ENCODE measurements at places on chromosomes 12 and 14.

GRCh38 chr14:40850191-40850590, 756.5 kb upstream of the LRFN5 start:
- no peak for DNase-seq

DNA sequence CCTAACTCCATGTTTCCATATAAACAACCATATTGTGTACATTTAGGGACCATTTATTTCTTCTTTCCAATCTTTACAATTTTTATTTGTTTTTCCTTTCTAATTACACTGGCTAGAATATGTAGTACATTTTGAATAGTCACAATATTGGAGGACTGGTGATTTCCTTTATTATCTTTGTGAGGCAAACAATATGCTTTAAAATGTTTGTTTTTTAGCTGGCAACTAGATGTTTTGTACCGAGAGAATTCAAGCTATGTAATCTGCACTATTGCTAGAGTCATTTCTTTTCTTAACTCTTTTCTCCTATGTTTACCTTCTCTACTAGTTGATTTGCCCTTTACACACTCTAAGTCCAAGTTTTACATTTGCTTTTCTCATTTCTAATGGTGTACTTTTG, 13.3 kb upstream of the NTN4 start:
- DNase-seq: no peak

- no peak for DNase-seq
Observed at GRCh38 chr12:90512518-90512917, 442.5 kb downstream of the CCER1 start.

DNA sequence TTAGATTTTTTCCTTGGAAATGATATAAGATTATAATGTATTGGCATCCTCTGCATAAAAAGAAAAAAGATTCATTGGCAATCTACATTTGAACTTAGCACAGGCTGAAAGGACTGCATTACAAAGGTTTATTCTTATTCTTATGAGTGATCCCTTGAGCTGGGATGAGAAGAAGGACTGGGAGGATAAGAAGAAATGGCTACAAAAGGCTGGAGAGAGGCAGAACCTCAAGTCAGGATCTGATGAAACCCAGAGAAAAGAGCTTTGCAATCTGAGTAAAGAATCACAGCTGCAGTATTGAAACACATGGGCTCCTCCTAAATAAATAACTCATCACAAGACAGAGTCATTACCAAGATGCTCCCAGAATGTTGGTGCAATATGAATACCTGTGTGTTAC, 1635.4 kb upstream of the FLRT2 start:
- no peak for DNase-seq

- no peak for DNase-seq
Observed at GRCh38 chr12:62909340-62909739, 25.6 kb downstream of the PPM1H start.

- DNase-seq: peak; percentile 52
Observed at GRCh38 chr14:64465191-64465822, at the start of gene AKAP5. Gene AKAP5, plus strand, starts transcription at chr14:64465499. Its CDS starts 2,896 bp downstream, at chr14:64468395.

- peak; percentile 2 for DNase-seq
Observed at GRCh38 chr12:100668945-100669536, 95.6 kb downstream of the GAS2L3 start.

DNA sequence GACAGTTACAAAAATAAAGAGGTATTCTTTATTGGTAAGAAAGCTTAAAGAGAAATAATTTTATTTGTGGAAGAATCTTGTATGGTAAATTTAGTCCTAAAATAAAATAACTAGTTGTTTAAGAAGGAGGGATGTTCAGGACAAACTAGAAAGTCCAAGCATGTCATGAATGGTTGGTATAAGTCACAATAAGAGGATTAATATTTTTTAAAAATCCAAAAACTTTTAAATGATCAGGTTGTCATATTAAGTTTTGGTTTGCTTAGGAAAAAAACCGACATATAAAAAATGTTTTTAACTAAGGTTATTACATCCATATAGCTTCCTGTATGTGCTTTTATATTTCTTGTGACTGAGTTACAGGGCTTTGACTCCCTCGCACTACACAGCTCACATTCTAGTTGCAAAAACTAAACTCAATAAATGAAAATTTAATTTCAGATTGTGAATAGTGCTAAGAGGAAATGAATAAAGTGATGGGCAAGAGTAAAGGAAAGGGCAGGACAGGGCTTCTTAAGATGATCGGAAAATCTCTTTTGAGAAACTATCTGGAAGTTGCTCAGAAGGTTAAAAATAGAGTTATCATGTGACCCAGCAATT, 80.7 kb upstream of the METAP2 start:
- DNase-seq: no peak

GRCh38 chr12:124537525-124538193, 29.8 kb downstream of the NCOR2 start:
- no peak for DNase-seq

GRCh38 chr12:110639336-110640141, 25.6 kb downstream of the TCTN1 start:
- no peak for DNase-seq

DNA sequence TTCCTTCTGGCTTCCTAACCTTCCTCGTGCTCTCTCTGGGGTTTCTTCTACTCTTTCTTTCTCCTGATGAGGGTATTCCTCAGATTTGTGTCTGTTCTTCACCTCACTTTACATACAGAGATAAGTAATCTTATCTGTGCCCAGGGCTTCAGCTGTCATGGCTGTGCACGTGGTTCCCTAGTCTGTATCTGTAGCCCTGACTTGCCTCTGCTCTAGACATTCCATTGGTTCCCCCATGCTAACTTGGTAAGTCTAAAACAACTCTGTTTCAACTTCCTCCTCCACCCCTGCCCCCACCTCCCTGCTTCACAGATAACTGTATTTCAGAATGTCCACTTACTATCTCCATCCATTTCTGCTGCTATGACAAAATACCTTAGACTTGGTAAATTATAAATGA, 10.8 kb downstream of the DIP2B start:
- DNase-seq: no peak

DNA sequence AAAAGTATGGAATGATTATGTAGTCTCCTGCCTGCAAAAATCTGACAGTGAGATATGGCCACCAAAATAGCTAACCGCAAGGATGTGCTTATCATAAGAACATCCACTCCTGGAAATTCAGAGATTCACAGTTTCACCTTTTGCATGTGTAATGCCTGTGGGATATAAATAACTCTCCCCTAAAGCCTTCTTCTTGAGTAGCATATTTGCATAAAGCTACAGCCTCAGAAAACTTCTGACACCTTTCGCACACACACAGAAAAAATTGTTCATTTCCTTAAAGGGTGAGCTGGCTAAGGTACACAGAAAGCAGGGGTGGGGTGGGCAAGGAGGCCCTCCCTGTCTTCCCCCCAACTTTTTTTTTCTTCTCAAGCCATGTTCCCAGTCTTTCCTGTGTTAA, 3.1 kb upstream of the IGF1 start:
- DNase-seq: no peak

- no peak for DNase-seq
Observed at GRCh38 chr12:54680374-54680773, 32.2 kb upstream of the DCD start.

DNA sequence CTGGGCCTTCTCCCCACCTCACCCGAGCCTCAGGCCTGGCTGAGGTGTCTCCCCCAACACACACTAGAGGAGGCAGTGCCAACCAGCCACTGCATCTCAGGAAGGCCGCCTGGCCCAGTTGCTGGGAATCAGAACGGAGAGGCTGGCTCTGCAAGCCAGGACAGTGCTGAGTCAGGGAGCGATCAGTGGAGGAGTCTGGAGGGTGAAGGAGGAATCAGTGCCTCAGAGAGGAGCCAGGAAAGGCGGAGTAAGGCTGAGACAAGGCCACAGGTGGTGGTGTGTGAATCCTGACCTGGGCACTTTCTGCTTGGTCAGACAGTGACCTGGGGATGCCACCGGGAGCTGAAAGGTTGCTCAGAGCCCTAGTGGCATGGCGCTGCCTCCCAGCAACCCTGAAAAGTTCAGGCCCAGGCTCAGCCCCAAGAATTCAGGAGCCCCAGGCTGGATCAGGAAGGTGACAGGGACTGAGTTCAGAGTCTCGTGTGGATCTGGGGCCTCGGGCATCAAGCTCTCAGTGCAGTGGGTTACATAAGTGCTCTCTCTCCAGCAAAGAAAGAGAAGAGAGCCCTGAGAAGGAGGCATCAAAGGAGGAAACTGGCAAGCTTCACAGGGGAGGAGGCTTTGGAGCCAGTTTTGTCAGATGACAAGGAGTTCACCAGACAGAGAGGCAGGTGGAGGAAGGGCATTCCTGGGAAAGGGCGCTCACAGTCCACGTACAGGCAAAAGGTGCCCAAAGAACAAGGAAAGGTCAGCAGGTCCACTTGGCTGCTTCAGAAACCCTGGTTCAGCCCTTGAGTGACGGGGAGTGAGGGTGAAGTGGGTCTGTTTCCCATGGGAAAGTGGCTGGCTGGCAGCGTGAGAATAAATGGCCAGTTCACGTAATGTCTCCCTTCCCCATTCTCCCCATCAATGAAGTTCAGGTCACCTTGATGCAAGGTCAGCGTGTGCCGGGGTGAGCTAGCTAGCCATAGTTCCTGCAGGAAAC, 87.8 kb downstream of the ZFP36L1 start:
- no peak for DNase-seq

- DNase-seq: no peak
Observed at GRCh38 chr12:107442326-107442987, 243.1 kb upstream of the PWP1 start.

GRCh38 chr14:35818346-35819115, 7.6 kb upstream of the BRMS1L start:
- no peak for DNase-seq

DNA sequence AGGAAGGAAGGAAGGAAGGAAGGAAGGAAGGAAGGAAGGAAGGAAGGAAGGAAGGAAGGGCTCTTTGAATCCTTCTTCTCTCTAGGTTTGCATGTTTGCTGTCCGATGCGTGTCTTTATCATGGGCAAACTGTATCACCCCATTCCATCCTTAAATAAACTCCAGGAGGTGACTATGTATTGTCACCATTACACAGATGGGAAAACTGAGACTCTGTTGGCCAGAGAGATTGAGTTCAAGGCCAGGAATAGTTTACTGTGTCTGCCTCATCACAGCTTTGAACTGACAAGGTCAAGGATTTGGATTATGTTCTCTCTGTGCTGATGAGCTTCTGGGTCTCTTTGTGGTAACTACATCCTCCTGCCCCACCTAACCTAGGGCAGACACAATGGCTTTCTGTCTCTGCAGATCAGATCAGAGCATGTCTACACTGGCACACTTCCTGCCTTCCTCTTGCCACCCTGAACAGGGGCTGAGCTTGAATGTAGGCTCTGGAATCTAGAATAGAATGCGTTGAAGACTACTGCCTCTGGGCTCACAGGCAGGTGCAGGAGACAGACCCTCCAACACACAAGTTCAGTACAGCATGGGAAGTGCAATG, 78.9 kb upstream of the MAP1LC3B2 start:
- no peak for DNase-seq

- peak; percentile 8 for DNase-seq
Observed at GRCh38 chr12:89245090-89245489, 107.2 kb downstream of the DUSP6 start.

DNA sequence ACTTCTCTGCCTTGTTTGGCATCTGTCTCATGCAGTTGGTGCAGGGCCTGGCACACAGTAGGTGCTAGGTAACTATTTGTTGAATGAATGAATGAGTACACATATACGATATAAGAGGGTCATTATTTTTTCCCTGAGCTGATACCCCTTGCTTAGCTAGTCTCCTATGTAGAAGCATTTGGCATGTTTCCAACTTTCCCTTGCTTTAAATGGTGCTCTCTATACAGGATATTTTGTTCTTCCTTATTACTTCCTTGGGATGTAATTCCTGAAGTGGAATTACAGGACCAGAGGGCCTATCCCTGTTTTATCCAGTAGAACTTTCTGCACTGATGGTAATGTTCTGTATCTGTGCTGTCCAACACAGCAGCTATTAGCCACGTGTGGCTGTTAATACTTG, 250.1 kb upstream of the PWP1 start:
- no peak for DNase-seq

DNA sequence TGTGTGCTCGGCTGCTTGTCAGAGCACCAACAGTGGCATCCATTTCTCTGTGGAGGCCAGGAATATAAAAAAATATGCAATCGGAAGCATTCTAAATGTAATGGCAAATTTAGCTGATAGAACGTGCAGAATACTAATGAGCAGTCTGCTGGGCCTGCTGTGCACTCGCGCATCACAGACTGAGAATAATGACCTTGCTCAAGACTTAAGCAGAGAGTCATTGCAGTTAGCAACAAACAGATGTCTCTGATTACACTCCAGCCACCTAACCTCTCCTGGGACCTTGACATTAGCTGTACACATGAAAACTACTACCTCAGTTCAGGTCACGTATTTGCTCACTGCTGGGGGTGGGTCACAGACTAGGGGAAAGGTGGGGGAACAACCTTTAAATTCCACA, 269.2 kb upstream of the DAAM1 start:
- DNase-seq: no peak

DNA sequence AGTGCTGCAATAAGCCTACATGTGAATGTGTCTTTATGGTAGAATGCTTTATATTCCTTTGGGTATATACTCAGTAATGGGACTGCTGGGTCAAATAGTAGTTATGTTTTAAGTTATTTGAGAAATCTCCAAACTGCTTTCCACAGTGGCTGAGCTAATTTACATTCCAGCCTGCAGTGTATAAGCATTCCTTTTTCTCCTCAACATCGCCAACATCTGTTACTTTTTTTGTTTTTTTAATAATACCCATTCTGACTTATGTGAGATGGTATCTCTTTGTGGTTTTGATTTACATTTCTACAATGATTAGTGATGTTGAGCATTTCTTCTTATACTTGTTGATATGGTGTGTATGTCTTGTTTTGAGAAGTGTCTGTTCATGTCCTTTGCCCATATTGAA, 1186.2 kb downstream of the BCL11B start:
- no peak for DNase-seq

- DNase-seq: no peak
Observed at GRCh38 chr14:91352728-91353692, 64.6 kb downstream of the CCDC88C start.

- no peak for DNase-seq
Observed at GRCh38 chr12:101740980-101741379, 1.7 kb upstream of the SYCP3 start.

- DNase-seq: no peak
Observed at GRCh38 chr12:51036279-51036678, 10.1 kb upstream of the SLC11A2 start.
